SW 1271 (cell line): ENCODE measurements at places on chromosomes 4 and X.

DNA sequence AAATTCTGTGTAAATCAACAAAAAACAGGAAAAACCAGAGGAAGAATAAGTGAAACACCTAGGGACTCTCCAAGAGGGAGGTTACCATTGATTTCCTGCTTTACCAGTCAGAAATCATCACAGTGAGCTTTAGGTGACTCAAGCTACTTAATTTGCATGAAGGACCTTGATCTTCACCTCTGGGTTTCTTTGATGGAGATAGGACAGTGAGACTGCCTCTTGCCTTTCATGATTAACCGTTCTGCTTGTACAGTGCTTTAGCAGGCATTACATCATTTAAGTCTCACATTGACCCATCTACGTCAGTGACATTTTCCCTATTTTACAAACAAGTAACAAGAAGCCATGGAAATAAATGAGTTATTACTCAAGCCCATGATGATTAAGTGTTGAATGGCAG, 3.4 kb upstream of the GK start:
- DNase-seq = no peak

DNA sequence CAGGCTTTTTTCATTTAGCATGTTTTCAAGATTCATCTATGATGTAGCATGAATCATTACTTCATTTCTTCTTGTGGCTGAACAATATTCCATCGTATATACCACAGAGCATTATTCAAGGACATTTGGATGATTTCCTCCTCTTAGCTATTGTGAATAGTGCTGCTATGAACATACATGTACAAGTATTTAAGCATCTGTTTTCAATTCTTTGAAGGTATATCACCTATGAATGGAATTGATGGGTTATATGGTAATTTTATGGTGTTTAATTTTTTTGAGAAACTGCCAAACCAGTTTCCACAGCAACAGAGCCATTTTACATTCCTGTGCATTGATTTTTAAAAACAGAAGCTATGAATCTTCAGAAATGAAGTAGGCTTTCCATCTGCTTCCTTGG, 36.1 kb upstream of the WDR19 start:
- no peak for DNase-seq

DNA sequence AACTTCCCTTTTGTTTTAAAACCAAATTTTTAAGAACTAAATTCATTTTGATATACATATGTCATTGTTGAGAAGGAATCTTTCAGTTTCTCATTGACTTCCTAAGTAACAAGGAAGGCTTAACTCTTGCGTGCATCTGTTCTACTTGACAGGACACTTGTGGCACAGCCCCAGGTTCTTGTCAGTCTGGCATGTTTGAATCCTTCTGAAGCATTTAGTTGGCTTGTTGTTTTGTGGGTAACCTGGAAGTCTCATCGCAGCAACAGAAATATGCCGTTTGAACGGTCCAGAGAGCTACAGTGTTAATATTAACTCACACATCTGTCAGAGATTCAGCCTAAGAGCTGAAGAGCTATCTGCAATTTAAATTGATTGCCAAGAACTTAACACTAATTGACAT, 76.0 kb downstream of the GLRA3 start:
- no peak for DNase-seq

DNA sequence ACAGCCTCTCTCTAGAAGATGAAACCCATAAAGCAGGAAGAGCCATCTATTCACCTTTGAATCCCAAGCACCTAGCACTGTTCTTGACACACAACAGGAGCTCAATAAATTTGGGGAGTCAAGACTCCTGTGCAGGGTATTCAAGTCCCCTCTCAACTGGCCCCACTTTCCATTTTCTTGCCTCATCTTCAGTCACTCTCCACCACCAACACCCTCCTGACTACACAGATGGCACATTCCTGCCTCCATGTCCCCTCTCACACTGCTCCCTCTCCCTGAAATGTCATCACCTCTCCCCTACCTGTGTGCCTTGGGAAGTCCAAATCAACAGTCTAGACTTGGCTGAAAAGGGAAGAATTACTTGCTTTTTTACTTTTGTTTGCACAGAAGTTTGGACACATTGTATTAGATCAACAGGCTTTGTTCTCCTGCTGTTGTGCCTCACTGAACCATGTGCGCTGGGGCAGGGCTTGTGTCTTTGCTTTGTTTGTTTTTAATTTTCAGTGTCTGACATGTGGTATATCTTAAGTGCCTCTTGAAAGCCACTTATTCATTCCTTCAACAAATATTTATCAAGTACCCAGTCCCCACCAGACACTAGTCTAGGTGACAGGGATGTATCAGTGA, 85.1 kb downstream of the APBB2 start:
- no peak for DNase-seq

GRCh38 chrX:150873616-150874015, 24.9 kb downstream of the CD99L2 start:
- DNase-seq = no peak

DNA sequence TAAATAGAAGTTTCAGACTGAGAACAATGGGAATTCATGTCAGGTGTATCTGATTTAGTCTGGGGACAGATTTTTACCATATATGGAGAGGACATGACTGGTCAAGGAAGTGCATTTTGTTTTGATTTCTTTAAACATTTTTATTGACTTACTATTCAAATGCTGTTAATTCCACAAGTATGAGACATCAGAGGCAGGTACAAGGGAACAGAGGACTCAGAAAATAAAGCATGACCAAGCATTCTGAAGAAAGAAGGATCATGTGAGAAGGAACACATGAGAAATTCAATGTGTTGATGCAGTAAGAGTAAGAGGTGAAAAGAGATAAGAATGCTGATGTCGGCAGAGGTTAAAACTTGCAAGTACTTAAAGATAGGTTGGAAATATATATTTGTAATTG, 1452.6 kb downstream of the PCDH7 start:
- DNase-seq = no peak

- DNase-seq = no peak
Measured at GRCh38 chr4:26238778-26239679, 81.8 kb upstream of the RBPJ start.

DNA sequence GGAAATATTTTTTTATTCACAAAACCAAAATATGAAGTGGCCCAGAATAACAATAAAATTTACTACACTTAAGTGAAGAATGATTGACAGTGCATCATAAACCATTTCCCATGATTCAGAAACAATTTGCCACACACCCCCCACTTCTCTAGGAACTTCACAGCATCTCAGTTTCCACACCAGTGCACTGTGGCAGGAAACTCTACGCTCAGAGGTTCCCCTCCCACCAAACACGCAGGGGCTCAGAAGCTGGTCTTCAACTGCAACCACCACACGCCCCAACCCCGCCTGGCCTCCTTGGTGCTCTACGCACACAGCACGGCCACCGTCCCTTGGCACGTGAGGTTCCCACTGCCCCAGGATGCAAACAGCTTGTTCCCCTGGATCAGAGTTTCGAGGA, 63.7 kb downstream of the ZFYVE28 start:
- no peak for DNase-seq

DNA sequence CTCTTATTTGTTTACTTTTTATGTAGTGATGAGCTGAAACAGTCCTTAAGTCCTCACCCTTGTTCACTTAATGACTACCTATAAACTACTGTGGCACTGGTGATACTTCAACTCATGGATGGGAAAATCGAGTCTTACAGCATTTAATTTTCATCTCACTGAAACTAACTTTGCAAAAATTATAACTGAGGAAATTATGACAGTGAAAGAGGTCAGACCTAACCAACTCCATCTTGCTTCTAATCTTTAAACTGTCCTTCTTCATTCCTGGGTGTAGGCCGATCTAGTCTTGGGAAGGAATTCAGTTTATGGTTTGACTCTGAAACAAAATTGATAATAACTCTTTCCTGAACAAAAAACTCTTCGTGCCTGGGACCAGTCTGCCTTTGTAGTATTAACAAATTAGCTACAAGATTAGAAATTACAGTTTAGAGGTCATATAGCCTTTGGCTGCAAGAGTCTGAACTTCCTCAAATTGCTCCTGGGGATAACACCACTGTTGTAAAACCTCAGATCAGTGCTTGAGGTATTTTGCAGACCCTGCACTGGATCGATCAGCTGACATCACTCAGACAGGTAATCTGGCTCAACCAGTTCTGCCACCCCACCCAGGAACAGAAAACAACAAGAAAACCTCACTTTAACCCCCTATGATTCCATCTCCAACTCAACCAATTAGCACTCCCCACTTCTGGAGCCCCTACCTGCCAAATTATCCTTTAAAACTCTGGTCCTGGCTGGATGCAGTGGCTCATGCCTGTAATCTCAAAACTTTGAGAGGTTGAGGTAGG, 995.7 kb upstream of the PRKX start:
- no peak for DNase-seq

GRCh38 chr4:2290974-2291704, 29.2 kb upstream of the MXD4 start:
- DNase-seq = no peak

DNA sequence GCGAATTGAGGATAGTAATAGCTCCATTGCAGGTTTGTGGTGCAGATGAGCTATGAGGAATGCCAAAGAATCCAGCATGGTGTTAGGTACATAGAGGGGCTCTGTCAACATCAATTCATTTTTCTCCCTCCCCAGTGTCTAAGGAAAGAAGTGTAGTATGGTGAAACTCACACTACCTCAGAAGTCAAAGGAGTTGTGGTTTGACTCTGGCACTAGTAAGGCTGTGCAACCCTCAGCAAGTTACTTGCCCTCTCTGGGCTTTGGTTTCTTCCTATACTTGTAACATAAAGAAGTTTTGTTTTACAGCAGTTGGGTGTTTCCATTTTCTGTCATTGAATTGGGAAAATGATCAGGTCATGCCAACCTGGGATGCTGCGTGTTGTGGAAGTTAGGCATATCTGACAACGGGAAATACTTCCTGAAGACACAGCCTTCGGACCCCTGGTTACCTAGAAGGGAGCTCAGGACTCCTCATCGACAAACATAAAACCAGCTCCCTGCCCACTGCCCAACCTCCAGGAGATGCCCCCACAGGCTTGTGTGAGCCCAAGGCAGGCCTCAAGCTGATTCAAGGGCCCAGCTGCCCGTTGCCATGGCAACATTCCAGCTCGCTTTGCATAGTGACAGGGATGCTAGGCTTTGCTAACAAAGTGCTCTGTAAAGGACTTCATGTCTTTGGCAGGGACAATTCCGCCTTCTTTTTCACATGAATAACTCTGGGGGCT, 71.4 kb downstream of the RTL5 start:
- DNase-seq = no peak

DNA sequence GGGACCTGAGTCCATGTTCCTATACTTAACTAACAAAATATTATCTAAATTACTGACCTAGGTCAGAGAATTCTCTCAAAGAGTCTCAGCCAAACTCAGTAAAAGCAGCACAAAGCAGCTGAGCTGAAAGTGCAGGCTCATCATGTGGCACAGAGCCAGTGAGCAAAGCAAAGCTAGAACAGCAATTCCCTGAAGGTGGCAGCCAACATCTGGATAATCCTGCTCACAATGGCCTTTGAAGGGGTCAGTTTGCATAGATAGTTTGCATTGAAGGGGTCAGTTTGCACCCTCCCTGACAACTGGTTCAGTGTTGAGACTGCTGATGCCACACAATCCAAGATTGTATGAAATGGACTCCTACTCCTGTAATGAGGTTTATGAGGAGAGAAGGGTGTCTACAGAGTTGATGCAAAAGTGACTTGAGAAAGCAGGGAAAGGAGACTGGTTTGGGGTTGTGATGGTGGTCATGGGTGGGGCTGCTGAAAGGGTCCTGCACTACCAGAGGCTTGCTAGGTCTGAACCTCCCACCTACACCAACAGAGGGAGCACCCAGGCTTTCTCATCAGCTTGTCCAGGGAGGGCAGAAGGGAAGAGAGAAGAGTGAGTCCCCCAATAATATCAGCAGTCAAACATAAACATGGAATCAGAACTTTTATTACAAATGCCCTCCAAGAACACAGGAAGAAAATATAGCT, 39.7 kb downstream of the TRIM61 start:
- no peak for DNase-seq

DNA sequence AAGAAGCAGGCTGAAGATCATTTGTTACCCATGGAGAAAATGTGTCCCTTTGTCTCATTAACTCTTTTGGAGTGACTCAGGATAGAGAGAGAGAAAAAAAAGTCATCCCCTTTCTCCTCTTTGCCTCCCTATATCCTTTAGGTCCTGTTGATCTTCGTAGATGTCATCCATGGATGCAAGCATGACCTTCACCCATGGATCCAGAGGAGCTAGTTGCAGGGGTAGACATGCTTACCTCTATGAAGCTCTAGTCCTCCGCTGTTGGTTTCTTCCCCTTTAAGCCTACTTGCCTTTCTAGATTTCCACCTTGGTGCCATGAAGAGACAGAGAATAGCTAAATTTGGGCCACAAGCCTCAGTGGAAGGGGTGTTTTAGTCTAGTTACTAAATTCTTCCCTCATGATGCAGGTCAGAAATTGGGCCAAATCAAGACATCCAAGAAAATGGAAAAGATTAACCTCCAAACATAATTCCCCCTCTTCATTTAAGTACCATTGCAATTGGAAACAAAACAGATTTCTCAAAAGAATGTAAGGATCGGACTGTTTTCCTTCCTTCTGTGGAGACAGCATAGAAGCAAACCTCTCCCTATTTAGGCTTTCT, 178.4 kb downstream of the TECRL start:
- DNase-seq = no peak

DNA sequence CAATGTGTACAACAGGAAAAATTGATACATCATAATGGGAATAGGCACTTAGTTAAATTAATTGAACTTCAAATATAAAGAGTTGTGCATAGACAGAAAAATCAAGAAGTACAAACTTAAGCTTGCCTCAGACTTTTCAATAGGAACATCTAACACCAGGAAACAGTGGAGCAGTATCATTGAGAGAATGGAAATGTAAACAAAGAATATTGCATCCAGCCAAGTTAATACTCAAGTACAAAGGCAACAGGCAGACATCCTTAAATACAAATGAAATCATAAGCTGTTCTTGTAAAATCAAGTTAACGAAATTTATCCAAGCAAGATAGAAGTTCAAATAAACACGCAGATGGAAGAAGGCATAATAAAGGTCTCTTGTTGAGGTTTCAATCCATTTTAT, 71.2 kb upstream of the TLR2 start:
- DNase-seq = no peak

GRCh38 chrX:132748909-132749308, 209.5 kb downstream of the HS6ST2 start:
- no peak for DNase-seq

DNA sequence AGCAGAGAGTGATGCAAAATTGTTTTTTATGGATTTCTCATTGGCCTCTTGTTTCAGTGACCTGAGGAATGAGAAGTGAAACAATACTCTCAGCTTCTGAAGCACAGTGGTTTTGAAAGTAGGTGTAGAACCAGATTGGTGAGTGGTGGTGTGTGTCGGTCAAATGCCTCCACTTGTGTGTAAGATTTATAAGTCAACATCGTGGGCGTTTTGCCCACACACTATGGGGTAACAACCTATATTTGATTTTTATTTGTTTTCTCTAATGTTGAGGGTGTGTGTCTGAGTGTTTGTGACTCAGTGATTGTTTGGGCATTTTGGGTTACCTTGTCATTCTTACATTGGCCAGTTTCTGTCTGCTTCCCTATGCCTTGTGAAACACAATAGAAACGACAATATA, 23.3 kb downstream of the ADGRL3 start:
- no peak for DNase-seq

GRCh38 chr4:36773467-36773866, 471.1 kb upstream of the NWD2 start:
- DNase-seq = no peak
